ENCODE measurements at places on chromosomes 11 and 22.

DNA sequence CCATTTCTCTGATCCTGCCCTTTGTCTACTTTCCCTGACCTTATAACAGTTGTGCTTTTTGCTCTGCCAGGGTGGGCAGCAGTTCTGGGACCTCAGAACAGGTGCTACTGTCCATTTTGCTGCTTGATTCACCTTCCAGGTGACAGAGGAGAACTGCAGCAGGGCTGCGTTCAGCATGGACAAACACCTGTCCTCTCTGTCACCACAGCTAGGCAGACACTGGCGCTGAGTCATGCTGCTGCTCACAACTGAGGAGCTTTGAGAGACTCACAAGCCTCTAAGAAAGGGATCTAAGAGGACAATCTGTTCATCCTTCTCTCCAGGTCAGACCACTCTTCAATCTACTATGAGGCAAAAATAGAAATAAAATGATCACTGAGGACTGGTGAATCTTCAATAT is 1144.5 kb upstream of the CCDC90B start:
- DNase-seq = no peak

DNA sequence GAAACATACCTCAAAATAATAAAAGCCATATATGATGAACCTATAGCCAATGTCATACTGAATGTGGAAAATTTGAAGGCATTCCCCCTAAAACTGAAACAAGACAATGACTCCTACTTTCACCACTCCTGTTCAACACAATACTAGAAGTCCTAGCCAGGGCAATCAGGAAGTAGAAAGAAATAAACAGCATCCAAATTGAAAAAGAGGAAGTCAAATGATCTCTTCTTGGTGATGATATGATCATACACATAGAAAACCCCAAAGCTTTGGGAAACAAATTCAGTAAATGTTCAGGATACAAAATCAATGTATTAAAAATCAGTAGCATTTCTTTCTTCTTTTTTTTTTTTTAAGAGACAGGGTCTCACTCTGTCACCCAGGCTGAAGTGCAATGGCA is 109.9 kb downstream of the DLG2 start:
- no peak for DNase-seq

DNA sequence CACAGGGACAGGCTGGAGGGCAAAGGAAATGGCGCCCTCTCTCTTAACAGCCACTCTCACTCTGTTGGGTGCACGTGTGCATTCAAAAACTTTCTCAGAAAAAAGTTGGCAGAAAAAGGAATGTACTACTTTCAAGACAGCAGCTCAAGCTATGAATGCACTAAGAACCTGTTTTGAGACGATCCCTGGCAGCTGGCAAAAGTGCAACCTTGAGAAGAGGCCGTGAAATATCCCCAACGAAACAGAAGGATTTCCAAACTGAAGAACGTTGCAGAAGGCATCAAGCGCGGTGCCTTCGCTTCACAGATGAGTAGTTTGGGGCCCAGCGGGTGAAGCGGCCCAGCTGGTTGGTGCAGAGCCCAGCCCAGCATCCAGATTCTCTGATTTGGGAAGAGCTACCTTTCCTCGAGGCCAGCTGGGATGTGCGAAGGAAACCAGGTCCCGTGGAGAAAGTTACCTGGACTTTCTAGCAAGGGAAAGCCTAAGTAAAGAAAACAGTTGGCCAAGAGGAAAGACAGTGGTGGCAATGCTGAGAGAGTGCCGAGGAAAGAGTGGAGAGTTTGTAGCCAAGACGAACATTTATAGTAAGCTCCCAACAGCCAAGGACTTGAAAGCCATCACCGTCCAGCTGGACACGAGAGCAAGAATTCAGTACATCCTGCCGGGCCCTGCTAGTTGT is 16.3 kb downstream of the IFT27 start:
- DNase-seq = no peak

DNA sequence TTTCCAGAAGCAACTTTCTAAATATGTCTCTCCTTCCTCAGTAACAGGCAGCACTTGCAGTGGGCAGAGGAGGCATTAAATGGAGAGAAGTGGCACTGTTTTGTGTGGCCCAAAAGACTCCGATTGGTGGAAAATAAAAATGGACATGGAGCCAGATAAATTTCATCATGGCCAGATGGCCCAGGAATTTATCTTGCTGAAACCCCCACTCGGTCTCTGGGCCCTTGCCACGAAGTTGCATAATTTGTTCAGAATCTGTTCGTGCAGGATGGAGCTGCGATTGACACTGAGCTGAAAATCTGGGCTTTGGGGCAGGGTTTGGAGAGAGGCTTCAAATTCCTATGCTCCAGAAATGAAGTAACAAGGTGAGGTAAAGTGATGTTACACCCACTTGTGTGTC is 65.5 kb downstream of the C11orf91 start:
- no peak for DNase-seq

DNA sequence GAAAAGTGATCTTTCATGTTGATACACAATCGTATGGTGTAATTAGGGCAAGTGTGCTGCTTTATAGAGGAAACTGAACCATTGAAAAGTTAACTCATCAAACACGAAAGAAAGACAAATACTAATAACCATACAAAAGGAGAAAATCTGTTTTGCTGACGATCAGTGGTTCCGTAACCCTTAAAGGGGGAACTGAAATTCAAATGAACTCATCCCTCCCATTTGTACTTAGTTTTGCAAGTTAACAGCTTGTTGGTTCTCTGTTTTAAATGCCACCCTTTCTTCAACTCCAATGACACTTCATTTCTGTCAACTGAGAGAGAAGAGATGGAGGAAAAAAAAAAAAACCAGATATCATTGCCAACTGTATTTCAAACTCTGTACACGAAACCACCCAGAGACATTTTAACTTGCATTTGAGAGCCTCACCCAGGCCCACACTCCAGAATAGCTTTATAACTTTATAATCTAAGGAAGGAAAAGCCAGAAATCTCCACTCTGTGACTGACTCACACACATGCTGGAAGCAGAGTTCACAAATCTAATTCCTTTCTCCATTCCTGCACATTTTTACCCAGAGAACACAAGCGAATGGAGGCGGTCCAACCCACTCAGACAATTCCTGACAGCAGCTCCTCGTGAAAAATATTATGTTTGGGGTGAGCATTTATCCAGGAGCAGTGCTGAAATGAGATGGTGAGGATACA is 17.4 kb upstream of the CSNK2A3 start:
- DNase-seq = no peak
